NT2/D1 (cell line): ENCODE measurements at places on chromosomes 16 and 17.

DNA sequence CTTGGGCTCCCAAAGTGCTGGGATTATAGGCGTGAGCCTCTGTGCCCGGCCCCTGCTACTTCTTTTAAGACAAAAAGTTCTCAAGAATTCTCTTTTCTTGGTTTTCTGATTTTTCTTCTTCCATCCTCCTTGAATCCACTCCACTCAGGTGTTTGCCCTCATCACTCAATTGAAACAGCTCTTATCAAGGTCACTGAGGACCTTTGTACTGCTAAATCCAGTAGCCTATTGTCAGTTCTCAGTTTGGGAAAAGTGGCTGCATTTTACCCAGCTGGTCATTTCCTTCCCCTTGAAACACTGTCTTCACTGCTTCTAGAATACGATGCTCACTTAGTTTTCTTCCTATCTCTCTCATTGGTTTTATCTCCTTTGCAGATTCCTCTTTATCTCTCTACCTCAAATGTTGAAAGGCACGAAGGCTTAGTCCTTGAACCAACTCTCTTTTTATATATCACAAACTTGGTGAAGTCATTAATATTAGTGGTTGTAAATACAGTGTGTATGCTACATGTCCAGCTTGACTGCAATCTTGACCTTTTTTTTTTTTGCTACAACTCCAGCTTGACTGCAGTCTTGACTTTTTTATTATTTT lies 29.8 kb downstream of the ZNRF1 start:
- no peak for DNase-seq

- DNase-seq = no peak
Measured at GRCh38 chr17:20089756-20090547, 80.8 kb downstream of the SPECC1 start.

DNA sequence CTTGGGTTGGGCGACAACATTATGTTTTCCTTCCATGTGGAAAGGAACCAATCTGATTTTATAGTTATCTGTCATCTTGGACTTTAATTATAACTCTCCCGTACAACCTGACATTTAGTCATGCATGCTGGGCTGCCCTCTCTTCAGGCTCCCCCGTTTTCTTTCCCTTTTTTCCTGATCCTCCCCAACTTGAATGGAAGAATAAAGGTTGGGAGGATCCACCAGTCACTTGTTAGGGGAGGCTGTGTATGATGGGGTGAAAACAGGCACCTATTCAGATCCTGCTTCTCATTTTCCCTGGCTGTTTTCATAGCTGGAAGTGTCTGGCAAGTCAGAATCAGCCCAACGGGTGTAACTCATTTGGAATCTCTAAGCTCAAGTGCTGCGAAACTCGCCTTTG lies 267.2 kb upstream of the SALL1 start:
- no peak for DNase-seq

- no peak for DNase-seq
Measured at GRCh38 chr16:84291226-84291625, 3.5 kb upstream of the WFDC1 start.

- DNase-seq = peak; percentile 56
Measured at GRCh38 chr16:87608400-87608985, 6.2 kb downstream of the JPH3 start.
